ENCODE measurements at places on chromosomes 12 and 14. TPM values are rescaled to one million over a fixed set of nuclear protein-coding genes. Genes with fewer than 3 reads are reported as not detected.

CS gene
- 103 TPM for total RNA-seq

TAS2R19 gene
- 5.9 TPM for total RNA-seq

DNA sequence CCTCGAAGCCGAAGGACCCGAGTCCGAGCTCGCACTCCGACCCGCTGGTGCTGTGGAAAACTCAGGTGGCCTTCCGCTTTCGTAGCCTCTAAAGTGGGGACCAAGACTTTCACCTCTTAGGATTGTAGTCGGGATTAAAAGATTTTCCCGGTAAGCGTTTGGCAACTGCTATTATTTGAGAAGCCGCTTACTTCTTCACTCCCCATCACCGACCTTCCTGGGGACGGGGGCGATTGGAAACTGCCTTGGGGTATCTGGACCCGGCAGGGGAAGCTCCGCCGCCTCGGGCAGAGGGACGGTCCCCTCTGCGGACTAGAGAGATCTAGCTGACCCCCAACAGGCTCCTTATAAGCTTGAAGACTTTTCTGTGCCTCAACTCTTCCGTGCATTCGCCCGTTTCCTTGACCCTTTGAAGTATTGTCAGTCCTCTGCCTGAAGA, 659 bp downstream of the TRAFD1 start:
- DNase-seq: no peak

DNA sequence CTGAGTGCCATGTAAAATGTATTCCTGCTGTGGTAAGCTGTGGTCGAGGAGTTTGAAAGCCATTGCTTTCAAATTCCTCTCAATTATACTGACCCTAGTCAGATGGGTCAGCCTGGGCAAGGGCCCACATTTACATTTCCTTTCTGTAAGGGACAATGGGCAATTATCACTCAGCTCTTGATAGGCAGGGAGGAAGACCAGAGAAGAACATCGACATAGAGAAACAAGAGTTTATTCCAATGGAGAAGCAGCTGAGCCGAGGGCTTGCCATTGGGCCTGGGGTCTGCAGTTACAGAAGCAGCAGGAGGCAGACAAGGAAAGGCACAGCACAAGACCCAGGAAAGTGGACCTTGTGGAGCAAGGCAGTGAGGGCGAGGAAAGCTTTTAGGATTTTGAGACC, 9.7 kb downstream of the NRIP2 start:
- DNase-seq: no peak

OLR1 gene
- total RNA-seq: 8.4 TPM

GRCh38 chr14:104868060-104868740, 3.1 kb downstream of the CEP170B start:
- DNase-seq: no peak

CLEC2B gene
- 10.5 TPM for total RNA-seq

GRCh38 chr14:81535396-81536164, 1.9 kb upstream of the SEL1L start:
- DNase-seq: no peak

TAS2R20 gene
- 4.8 TPM for total RNA-seq

TBX3 gene
- 6.8 TPM for total RNA-seq

GRCh38 chr12:7100239-7100638, 8.0 kb upstream of the C1R start:
- no peak for DNase-seq

- no peak for DNase-seq
Measured at GRCh38 chr12:39127401-39127800, 222.0 kb upstream of the CPNE8 start.

DNA sequence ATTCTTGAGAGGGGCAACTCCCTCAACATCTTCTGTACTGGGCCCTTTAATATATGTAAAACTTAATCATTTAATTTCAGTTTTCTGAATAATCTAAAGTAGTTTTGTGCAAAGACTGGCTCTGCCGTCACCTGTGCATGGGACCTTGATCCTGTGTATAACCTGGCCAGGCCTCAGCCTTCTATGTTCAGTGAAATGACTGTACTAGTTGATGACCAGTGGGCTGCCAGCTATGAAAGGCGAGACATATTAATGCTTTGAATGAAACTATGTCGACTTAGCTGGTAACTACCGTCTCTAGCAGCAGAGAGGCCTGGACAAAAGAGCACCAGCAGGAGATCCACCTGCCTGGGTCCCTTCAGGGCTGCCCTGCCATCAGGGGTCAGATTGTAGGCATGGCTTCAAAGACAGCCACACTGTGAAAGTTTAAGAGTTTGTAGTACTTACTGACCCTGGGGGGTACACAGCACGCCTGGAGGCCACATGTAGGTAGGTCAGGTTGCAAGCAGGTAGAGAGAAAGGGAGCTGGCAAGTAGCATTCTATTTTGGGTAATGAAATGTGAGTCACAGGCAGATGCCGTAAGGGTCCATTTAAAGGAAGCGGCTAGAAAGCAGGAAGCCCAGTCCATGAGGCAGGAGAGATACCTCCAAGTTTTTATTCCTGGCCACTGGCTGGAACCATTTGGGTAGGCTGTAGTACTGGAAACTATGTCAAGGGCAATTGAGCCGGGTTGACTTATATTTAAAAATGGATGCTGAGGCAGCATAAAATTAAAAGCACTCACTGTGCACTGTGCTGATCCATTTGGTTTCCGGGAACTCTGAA, 77.2 kb downstream of the BHLHE41 start:
- no peak for DNase-seq

GRCh38 chr14:22555384-22556011, 33.5 kb downstream of the DAD1 start:
- no peak for DNase-seq

DNA sequence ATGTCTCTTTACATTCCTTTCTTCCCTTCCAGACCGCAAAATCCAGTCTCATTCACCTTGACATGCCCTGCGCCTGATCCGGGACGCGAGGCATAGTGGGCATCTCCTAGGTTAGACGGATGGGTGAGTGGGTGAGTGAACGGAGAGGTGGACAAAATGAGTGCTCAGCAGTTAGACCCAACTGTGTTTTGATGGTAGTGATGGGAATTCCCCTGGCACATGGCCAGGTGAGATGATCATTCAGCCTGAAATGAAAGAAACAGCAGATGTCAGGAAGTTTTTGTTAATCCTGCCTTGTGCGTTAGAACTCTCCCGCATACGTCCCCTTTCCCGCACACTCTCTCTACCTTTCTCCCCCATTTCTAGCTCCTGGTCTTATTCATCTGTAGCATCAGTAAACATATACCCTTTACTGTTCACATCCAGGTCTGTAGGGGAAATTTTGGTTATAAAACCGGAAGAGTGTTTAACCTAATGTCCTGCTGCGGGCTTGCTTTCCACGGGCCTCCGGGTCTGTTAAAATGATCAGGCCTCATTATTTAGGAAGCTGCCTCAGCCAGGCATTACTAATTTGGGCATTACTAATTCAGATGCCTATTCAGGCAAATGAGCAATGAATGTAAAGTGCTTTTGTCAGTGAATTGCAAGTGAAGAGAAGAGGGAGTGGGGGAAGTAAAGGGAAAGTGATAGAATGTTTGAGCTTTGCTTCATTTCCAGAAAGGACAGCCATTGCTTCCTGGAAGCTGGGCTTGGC, 172.8 kb downstream of the ETV6 start:
- no peak for DNase-seq

DNA sequence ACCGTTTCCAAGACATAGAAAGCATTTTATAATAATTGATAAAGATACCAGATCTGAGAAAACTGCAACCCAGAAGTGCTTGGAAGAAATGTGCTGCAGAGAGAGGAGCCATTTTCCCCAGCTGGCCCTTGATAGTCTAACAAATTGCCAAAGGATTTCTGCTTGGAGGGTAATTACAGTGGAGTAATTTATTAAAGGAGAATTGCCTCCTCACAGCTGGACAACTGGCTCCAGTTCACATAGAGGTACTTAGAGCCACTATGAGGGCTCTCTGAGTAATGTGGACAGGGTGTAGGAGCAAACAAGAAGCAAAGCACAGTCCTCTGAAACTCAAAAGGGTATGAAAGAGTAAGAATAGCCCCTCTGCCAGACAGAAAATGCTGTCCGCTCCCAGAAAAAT, 335.6 kb downstream of the SYT1 start:
- DNase-seq: no peak

DNA sequence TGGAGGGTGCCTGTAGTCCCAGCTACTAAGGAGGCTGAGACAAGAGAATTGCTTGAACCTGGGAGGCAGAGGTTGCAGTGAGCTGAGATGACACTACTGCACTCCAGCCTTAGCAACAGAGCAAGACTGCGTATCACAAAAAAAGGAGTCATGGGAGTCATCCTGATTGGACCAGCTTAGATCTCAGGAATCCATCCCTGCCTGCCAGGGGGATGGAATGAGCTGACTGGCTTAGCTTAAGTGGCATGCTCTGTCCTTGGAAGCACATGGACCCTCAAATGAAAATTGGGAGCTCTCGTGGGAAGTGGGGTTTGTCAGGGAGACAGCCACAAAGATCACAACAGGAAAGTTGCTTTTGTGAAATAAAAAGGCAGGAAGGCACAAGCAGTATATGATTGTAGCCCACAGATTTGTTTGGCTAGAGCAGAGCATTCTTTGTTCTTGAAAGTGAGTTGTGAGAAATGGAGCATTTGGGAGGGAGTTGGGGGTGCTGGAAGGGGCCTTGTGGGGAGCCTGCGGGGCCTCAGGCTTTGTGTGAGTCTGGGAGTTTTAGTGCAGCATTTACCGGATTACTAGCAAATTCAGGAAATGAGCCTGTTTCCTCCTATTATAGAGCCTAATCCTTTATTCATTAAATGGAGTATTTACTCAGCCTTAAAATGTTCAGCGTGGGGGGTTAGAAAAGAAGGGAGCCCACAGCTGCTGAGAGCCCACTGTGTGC, 30.7 kb downstream of the DGLUCY start:
- DNase-seq: no peak

GRCh38 chr14:78181270-78181669, 11.1 kb downstream of the NRXN3 start:
- DNase-seq: no peak

NPFF gene
- not detected for total RNA-seq

GRCh38 chr12:76026643-76027063, 4.9 kb downstream of the PHLDA1 start:
- no peak for DNase-seq

Measured in aorta (tissue), 5 donors.